Activated CD4-positive, CD25-positive, alpha-beta regulatory T cell (primary cell): ENCODE measurements at places on chromosomes 2 and 18.
A peak's percentile ranks its signal among the peaks of the same experiment; 100 is the strongest.

DNA sequence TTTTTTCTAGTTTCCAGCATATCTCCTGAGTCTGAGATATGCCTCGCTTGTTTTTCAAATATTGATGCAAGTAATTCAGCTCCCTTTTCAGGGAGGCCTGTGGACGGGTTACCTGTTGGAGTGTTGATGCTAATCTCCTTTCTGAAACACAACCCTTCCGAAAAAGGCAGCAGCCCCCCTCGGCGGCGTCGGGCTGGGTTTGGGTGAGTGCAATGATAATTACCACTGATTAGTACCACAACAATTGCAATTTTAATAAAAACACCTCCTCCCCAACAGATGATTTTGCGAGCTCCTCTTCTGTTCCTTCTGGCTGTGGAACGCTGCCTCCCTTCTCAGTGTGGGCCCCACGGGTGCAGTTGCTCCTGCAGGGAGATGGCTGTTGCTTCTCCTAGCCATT, 66.3 kb downstream of the PTGR3 start:
- DNase-seq = no peak

GRCh38 chr2:166634706-166635105, 140.7 kb upstream of the SCN7A start:
- DNase-seq = no peak

DNA sequence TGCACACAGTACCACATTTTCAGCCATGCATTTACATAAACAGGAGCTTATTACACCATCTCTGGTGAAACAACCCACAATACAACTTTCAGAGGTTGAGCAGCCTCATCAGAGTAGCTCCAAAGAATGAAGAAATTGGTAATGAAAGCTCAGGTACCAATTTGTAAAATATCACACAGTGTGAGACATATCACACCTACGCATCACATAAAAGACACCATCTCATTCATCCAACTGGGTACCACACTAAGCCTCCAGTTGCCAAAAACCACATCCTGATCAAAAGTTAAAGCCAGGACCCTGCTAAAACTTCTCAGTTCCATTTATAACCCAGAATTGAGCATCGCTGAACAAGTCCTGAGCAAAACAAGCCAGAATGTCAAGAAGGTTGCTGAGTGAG, 4.6 kb downstream of the TMEM163 start:
- DNase-seq = no peak

DNA sequence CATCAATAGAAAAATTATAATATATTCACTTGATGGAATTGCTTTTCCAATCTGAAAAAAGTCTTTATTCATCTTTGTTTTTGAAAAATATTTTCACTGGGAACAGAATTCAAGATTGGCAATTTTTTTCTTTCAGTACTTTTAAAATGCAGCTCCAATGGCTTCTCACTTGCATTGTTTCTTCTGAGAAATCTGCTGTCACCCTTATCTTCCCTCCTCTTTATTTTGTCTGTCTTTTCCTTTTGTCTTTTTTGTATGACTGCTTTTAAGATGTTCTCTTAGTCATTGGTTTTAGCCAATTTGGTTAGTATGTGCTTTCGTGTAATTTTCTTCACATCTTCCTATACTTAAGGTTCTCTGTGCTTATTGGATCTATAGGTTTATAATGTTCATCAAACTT, 37.1 kb upstream of the COPS8 start:
- DNase-seq = no peak

DNA sequence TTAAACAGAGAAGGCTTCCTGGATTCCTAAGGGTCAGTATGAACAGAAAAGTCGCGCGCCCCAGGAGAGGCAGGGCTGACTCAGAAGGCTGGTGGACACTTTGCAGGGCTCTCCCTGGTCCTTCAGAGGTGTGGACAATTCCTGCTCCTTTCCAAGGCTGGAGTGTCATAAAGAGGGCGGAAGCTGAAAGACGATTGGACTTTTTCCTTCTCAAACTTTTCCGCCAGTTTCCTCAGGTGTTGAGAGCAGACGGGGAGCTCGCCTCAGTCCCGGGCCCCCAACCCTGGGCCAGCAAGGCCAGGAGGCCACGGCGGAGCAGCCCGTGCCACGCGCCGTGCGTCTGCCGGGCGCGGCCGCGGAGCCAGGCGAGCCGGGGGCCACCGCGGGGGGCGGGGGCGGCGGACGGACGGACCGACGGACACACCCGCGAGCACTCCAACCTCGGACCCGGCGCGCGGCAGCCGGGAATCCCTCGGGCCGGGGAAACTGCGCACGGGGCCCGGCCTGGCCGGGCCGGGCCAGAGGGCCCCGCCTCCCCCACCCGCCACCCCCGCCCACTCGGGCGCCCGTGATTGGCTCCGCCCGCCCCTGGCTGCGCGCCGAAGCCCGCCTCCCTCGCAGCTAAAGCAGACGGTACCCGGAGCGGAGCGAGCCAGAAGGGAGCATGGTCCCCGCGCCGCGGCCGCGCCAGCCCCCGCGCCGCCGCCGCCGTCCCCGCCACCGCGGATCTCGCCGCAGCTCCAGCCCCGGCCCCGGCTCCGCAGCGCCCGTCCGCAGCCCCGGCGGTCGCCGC, at the start of gene KLHL29:
TSS of gene KLHL29 (plus strand) at position 629 of the 793 bp plus-strand sequence. CDS start 177,018 bp downstream, outside the sequence.
- DNase-seq = peak; percentile 23

GRCh38 chr2:16368328-16368727, 297.3 kb downstream of the CYRIA start:
- DNase-seq = no peak

- DNase-seq = no peak
Observed at GRCh38 chr18:7207366-7207915, 23.4 kb upstream of the LRRC30 start.

DNA sequence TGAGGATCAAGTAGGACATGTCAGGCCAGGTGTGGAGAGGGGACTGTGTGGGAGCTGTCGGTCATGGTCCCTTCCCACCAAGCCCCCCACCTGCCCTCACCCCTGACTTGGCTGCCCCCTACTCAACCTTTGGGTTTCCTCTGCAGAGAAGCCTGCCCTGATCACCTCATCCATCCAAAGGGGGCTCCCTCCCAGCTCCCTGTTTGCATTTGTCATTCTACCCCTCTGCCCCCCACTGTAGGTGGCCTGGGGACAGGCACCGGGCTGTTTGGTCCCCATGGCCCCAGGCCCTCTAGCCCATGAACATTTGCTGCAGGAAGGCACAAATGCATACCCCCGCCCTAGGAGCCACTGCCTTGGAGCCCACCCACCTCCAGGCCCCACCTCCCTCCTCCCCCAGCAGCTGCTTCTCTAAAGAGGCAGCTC, 115.0 kb downstream of the SMAD7 start:
- no peak for DNase-seq

GRCh38 chr18:5238371-5238976, 41.4 kb upstream of the AKAIN1 start:
- peak; percentile 37 for DNase-seq

- no peak for DNase-seq
Observed at GRCh38 chr2:239668651-239669050, 267.8 kb upstream of the HDAC4 start.

GRCh38 chr2:59025157-59025757, 784.1 kb upstream of the FANCL start:
- DNase-seq = no peak

- no peak for DNase-seq
Observed at GRCh38 chr18:35106013-35106844, 65.0 kb downstream of the MAPRE2 start.

- no peak for DNase-seq
Observed at GRCh38 chr18:60404486-60405085, 32.0 kb upstream of the MC4R start.

DNA sequence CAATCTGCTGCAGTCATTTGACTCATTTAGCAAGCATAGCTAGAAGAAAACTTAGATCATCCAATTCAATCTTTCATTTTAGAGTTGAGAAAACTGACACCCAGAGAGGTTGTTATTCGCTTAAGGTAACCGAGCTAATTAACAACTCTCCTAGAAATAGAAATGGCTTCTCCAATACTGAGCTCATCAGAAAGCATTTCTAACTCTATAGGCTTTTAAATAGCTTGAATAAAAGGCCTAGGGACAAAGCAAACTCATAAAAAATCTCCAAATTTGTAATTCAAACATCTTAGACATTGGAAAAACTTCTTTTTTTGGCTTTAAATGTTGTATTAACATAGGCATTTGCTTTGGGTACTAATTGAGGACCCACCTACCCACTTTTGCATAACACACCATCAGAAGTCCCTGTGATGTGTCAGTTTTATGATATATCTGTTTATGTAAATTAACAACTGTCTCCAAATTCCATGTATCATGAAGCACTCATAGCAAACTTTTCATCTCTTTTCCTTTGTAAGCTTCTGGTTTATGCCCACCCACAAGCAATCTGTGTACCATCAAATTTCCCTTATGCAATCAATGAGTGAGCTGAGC, 343.9 kb upstream of the CHST9 start:
- DNase-seq = no peak

- no peak for DNase-seq
Observed at GRCh38 chr18:7684966-7685365, 117.8 kb downstream of the PTPRM start.

DNA sequence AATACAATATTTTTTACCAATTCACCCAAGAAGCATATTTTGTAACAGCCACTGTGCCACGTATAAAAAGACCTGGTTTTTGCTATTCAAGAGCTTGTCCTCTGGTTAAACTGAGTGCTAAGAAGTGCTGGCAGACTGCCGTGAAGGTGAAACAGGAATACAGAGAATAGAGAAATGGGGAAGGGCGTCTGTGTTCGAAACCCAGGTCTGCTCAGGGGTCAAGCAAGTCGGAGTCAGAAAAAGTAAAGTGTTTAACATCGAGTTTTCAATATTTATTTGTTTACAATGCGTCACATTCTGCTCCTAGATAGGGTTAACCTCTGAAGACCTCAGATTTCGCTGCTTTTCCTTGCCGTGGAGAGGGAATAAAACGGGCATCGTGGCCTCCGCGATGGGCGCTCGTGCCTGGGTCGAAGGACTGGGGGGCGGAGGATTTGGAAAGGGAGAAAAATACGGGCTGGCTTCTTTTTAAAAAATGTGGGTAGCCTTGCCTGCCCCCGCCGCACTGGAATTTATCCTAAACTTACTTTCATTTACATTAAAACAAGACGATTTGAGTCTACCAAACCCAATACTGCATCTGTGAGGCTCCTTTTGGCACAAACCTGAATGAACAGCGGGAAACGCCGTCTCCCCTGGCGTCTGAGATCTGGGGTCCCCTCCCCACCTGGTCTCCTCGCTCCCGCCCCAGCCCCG, 1.1 kb upstream of the SNTG2 start:
- DNase-seq = no peak

GRCh38 chr2:11820650-11821049, 74.2 kb downstream of the LPIN1 start:
- DNase-seq = no peak

DNA sequence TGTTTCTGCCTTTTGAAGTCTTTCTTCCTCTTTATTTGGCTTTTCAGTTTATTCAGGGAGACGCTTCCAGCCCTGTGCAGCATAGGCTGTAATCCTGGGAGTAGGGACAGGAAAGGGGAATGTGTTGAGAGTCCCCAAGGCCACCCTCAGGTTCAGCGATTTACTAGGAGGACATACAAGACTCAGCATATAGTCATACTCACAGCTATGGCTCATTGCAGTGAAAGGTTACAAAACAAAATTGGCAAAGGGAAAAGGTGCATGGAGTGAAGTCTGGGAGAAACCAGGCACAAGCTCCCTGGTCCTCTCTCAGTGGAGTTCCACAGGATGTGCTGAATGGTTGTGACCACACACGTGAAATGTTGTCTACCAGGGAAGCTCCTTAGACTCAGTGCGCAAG, 49.6 kb upstream of the ZNF638 start:
- no peak for DNase-seq

DNA sequence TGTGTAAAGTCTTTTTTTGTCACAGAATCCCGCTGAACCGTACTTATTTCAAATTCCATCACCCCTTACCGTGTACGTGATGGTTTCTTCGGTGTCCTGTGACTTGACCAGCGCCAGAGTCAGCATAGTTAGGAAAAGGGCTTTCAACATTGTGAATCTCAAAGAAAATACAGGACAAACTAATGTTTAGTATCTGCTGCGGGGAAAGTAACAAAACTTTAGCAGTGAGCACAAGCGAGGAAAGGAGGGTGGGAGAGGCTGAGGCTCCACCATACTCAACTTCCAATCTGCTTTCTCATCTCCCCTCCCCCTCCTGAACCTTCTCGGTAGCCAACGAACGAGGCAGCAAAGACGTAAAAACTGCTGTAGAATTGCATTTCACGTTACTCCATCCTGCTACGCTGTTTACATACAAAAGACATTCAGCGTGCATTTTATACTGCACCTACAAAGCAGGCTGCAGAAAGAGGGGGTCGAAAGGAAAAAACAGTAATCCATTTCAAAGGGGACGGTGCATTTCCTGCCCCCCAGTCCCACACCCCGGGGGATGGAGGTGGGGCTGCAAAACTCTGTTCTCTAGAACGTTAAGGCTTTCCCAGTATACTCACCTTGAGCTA, 1.2 kb downstream of the EFEMP1 start:
- DNase-seq = no peak

GRCh38 chr18:44954257-44954656, 273.6 kb downstream of the SETBP1 start:
- no peak for DNase-seq

DNA sequence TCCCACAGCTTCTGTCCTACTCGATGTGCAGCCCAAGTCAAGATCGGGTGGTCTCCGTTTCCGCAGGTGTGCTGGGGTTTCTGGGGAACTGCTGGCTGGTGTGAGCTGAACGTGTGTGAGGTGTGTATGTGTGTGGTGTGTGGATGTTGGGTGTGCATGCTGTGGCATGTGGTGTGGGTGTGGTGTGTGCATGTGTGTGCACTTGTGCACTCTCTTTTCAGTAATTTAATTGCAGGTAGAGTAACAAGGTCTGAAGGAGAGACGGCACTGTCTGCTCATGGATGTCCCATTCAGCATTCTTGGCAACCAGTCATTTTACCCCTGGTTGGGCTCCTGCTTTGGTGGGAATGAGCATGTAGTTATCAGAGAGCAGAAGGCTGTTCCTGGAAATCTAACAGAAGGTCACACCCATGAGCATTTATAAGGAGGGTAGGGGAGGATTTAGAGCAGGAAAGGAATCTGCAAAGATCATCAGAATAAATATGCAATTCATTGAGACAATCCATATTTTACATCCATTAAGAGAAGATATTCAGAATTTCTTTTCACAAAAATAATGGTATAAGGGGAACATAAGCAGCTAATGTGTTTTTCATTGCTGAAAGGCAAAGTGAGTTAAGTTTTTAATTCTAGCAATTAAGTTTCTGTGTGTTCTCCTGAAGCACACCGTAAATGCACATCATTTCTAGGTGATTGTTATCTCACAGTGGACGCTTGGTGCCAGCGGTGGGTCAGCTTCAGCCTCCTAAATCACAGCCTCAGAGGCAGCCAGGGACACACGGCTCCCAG, 60.7 kb downstream of the ADI1 start:
- DNase-seq = no peak

- DNase-seq = no peak
Observed at GRCh38 chr18:50161597-50162205, 33.2 kb downstream of the MYO5B start.
